SK-MEL-5 (cell line): ENCODE measurements at places on chromosomes 3 and 15. TPM values are rescaled to one million over a fixed set of nuclear protein-coding genes. Genes with fewer than 3 reads are reported as not detected.

The SLC27A2 gene
- 0.13 and 0.34 TPM in 2 replicates for total RNA-seq

The ARRDC4 gene
- total RNA-seq = 0.88 and 1.4 TPM in 2 replicates

The HDC gene
- total RNA-seq = not detected in 2 replicates

The UMPS gene
- total RNA-seq = 34.9 and 37.3 TPM in 2 replicates

The FBXW12 gene
- total RNA-seq = not detected in 2 replicates

The UBAP1L gene
- 31.1 and 31.5 TPM in 2 replicates for total RNA-seq

The PCLAF gene
- total RNA-seq = 95.4 and 144 TPM in 2 replicates

The STRA6 gene
- not detected in 2 replicates for total RNA-seq

The SLC35A5 gene
- total RNA-seq = 61.1 and 68.9 TPM in 2 replicates

The CEP19 gene
- total RNA-seq = 4.5 and 6.7 TPM in 2 replicates

The LYSMD2 gene
- total RNA-seq = 25.7 and 26.8 TPM in 2 replicates

The GRM7 gene
- 0.66 and 1.9 TPM in 2 replicates for total RNA-seq

The SCAMP5 gene
- total RNA-seq = 3.4 and 5.4 TPM in 2 replicates

The GOLGA6L9 gene
- total RNA-seq = 1.8 and 2.3 TPM in 2 replicates

The RLBP1 gene
- total RNA-seq = 33.8 and 37.2 TPM in 2 replicates

GRCh38 chr15:62344806-62345539, 179.9 kb upstream of the C2CD4B start:
- DNase-seq = peak; percentile 50

- DNase-seq = no peak
Measured at GRCh38 chr3:147370349-147370748, 36.0 kb downstream of the ZIC4 start.

GRCh38 chr3:15361494-15362214, 29.3 kb upstream of the SH3BP5 start:
- DNase-seq = no peak

DNA sequence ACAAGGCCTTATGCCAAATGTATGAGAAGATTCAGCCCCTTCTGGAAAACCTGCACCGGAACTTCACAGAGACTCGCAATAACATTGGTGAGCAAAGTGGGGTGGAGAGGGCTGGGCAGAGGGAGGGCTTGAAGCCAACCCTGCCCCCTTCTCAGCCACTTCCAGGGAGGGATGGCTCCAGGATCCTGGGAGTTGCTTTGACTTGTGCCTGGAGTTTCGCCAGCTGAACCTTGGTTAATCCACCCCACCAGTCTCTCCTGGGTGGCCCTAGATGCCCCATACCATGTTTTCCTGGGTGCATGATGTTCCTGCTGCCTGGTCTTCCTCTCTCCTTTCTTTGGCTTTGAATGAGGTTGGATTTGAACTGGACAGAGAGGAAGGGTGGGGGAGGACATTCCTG, 10.8 kb downstream of the TBC1D21 start:
- DNase-seq = no peak

GRCh38 chr15:79089890-79090486, 592 bp downstream of the RASGRF1 start:
- no peak for DNase-seq

DNA sequence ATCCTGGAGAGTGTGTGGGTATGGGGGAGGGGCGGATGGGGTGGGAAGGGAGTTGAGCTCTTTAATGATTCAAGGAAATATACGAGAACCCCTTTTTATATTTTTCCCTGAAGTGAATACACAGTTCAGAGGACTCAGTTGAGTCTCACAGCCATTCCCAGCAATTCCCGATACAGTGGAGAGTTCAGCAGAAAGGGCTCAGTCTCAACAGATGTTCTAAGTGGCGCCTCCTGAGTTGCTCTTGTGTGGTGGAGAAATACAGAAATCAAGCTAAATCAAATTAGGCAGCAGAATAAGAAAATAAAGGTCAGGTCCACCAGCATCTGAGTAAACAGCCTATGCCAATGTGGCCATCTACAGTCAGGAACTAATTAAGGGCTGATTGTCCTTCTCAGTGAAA, 372.1 kb downstream of the NR2F2 start:
- no peak for DNase-seq

- DNase-seq = no peak
Measured at GRCh38 chr15:37695719-37696118, 238.7 kb upstream of the TMCO5A start.

GRCh38 chr15:80945605-80946004, 44.0 kb downstream of the MESD start:
- DNase-seq = no peak

DNA sequence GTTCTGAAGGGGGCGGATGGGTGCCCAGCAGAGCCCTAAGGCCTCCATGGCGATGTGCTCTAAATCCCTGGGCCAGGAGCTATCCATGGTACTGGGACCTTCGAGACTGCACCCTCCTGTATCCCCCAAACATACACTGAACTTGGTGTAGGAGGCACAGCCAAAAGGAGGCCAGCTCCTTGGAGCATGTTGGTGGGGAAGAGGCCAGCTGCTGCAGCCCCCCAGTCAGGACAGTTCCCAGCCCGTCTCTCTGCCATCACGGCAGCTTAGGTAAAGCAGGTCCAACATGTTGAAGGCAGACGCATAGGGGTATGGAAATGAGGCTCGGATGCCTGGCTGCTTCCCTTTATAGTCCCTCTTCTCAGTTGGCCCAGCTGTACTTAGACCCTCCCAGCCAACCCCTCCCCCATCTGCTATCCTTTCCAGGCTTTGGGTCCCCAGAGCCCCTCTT, 1.8 kb downstream of the CAMKV start:
- no peak for DNase-seq

- no peak for DNase-seq
Measured at GRCh38 chr3:192091831-192092230, 630.9 kb downstream of the PYDC2 start.

- DNase-seq = no peak
Measured at GRCh38 chr15:81880833-81881232, 165.0 kb downstream of the MEX3B start.

- DNase-seq = no peak
Measured at GRCh38 chr3:195825191-195825588, 13.5 kb upstream of the MUC4 start.

DNA sequence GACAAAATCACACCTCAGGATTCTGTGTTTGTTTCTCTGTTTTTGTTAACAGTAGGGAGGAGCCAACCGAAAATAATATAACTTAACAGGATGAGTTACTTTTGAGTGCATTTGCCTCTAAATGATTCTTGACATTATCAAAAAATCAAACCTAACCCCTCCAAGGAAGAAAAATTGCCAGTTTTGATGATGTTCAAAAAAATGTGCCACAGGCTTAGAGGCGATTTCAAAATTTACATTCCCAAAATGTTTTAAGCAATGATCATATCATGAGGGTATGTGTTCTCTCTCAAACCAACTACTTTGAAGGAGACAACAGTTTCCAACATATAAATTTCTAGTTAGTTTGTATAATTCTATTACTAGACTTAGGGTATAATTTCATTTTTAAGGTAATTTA, 6.7 kb downstream of the VGLL3 start:
- no peak for DNase-seq

- no peak for DNase-seq
Measured at GRCh38 chr15:39939487-39940452, 5.9 kb downstream of the EIF2AK4 start.

DNA sequence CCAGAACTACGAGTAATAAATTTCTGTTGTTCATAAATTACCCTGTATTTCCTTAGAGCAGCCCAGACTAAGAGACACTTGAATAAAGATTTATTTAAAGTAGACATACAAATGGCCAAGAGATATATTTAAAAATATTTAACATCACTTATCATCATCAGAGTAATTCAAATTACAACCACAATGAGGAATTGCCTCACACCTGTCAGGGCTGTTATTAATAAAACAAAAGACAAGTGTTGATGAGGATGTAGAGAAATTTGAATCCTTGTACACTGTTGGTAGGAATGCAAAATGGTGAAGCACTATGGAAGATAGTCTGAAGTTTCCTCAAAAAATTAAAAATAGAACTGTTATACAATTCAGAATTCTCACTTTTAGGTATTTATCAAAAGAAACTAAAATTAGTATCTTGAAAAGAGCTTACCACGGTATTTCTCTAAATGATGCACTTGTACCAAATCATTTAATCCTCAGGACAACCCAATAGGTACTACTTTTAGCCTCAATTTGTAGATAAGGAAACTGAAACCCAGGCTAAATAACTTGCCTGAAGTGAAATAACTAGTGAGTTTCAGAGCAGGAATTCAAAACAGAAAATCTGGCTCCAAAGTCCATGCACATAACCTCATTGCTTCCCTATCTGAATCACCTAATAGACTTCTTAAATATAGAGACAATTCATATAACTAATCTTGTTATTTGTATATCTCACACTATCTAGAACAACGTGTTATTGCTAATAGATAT, 69.4 kb downstream of the ZBTB20 start:
- no peak for DNase-seq
